ENCODE measurements at places on chromosomes 2 and 18.
A peak's percentile ranks its signal among the peaks of the same experiment; 100 is the strongest.

DNA sequence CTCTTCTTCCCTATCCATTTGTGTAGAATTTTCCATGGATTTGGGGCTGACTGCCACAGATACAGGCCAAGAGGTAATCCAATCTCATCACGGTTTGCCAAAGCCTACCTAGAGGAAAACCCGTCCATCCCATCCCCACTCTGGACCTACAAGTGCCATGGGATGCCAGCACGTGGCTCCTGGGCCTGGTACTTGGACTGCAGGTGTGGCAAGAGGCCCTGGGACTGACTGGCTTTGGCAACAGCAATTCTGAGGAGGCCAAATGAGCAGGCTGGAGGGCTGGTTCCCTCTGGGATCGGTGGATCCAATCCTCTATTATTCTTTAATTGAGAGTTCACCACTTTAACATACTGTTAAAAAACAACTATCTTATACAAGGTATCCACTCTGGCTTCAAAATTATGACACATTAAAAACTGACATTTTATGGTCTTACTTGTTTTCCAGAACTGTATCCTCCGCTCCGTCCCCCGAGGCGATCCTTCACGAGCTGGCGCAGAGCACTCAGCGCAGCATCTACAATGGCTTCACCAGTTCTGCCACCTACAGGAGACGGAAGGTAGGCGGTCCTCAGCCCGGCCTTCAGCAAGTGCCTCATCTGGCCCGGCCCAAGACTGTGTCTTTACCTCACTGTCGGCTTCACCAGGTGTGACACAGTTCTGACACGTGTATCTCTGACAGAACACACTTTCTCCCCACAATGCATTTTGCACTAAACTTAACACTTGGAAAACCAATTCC lies 19.8 kb downstream of the PDIA6 start:
- no peak for DNase-seq

DNA sequence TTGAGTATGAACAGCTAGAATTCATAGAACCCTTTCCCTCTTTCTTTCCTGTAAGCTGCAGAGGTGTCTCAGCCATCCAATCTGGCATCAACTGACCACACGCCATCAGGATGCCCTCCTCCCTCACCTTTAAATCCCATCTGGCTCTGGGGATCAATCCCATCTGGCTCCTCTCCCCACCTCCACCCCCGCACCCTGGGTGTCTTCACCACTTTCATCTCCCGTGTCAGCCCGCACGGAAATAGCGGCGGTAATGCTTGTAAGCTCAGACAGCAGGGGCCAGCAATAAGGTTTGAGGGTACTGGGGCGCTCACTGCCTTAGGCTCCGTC lies 508 bp upstream of the TUBA4B start:
- DNase-seq: no peak

GRCh38 chr2:42129947-42130346 lies 39.2 kb upstream of the EML4 start:
- no peak for DNase-seq

DNA sequence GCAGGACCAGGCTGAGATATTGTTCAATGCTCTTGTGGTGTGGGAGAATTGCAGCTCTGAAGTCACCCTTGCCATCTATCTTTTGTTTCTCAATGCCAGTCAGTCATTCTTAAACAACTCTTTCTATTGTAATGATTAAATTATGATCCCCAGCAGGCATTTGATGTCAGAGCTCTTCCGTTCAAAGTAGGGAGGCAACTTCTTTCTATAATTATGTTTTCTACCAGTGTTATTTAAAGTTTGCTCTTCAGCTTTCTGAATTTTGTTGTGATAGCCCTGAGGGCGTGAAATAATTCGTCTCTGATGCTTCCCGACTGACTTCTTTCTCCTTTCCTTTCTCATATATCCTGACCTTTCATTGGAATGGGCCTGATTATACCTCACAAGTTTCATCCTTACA lies 161.4 kb upstream of the KLHL14 start:
- DNase-seq: peak; percentile 81

- peak; percentile 46 for DNase-seq
Observed at GRCh38 chr2:229408356-229408755, 137.3 kb upstream of the PID1 start.

DNA sequence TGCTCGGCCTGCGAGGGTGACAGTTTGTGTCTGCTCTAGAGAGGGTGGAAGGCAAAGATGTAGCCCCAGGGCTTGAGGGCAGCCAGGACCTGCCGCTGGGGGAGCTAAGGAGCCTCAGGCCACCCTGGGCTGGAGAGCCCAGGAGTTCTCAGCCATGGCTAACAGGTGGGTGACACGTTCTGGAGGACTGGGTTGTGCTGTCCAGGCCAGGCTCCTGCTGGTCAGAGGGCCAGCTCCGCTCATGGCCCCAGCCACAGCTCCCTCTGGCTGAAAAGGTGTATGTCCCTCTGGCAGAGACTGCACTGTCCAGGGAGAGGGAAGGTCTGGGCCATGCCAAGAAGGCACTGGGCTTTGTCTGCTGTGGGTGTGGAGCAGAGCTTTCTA lies 19.2 kb downstream of the TMEM185B start:
- no peak for DNase-seq

DNA sequence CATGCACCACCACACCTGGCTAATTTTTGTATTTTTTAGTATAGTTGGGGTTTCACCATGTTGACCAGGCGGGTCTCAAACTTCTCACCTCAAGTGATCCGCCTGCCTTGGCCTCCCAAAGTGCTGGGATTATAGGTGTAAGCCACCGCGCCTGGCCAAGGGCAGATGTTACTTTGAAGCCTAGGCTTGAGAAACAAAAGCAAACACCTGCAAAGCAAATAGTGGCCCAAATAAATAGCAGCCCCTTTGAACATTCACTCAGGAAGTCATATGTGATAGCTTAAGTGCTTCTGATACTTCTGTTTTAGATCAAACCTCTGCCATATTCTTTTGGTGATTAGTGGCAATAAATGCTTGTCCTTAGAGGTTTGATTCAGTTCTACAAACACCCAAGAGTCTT lies 404.5 kb upstream of the SMIM21 start:
- DNase-seq: no peak

GRCh38 chr2:58336416-58336815 lies 95.3 kb upstream of the FANCL start:
- no peak for DNase-seq

- no peak for DNase-seq
Observed at GRCh38 chr2:71700041-71700657, 246.8 kb downstream of the DYSF start.

GRCh38 chr2:72394541-72395070 lies 246.9 kb upstream of the CYP26B1 start:
- DNase-seq: no peak

- no peak for DNase-seq
Observed at GRCh38 chr2:59456285-59456684, 1097.2 kb downstream of the BCL11A start.

- no peak for DNase-seq
Observed at GRCh38 chr2:118929059-118929458, 12.9 kb upstream of the MARCO start.

DNA sequence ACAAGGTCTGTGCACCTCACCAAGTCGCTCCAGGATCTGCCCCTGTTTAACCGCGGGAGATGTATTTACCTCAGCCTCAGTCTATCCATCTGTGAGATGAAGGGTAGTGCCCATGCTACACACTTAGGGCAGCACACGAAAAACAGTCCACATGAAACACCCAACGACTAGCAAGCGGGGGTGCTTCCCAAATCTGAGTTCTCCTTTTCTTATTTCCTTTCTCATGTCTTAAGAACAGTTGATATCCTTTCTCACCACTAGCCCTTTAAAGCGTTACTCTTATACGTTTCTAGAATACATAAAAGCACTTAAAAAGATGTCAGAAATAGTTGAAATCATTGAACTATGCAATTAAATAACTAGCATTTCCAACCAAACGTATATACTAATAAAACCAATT lies 207.3 kb upstream of the PXDN start:
- DNase-seq: no peak

DNA sequence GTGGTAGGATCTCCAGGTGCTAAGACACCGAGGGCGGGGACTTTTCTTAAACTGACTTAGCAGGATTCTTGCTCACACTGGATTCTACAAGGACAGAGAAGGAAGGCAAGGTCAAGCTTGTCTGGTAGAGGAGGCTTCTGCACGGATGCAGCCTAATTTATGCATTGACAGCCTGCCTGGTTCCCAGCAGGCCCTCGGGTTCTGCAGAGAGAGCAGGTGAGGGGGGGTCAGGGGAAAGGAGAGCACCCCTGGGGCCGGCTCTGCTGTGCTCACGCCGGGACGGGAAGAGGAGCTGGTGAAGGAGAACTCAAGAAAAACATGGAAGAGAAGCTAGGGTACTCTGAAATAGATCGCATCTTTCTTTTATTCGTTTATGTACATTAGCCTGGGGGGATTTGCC lies 46.4 kb downstream of the ADI1 start:
- DNase-seq: no peak

DNA sequence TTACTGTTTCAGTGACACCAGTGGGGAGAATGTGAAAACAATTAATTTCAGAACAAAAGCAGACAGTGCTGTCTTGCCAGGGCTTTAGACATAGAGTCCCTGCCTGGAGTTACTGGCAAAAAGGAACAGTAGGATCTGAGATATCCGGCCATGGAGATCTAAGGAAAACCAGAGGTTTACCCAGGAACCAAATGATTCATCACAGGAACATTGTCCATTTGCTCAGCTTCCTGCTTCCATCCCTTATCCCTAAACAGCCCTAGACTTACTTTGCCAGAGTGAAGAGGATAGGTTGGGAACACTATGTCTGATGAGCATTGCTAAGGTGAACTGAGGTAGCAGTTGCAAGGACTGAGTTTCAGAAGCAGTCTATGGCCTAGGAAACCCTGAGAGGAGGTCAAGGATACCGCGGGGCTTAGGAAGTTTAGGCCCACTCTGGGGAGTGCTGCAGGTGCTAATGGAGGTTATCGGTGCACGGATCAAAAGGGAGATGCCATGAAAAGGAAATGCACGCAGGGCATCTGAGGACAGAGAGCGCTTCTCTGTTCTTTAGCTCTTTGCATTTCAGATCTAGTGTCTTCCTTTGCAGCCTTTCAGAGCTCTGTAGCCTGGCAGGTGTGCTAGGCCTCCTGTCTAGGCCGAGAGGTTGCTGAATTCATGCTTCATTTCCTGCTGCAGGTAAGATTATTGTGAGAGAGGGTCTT lies 223.9 kb downstream of the CDCA7 start:
- DNase-seq: no peak

GRCh38 chr2:205646680-205647079 lies 35.6 kb upstream of the NRP2 start:
- DNase-seq: no peak

DNA sequence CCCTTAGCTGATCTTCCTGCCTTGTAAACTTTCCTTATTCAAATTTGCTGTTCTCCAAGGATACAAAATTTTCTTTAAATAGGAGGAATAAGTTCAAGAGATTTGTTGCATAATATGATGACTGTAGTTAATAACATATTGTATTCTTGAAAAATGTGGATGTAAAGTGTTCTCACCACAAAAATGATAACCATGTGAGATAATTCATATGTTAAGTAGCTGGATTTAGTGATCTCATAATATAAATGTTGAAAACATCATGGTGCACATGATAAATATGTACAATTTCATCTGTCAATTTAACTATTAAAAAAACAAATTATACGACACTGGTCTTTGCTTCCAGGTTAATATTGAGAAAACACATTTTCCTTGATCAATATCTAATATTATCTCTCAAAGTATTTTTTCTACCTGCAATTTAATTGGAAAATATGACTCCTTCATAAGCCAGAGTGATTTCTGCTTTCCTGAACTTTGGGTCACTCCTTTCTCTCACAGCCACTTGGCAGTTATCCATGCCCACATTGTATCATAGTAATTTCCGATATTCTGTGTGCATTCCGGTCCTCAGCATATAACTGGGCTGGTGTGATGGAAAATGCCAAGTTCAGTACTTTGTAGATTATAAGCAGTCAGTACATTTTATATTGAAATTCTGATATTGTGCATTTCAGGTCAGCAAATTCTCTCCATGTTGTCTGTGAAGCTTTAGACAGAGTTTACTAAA lies 152.6 kb downstream of the GULP1 start:
- no peak for DNase-seq

GRCh38 chr2:141455877-141456276 lies 674.9 kb downstream of the LRP1B start:
- no peak for DNase-seq

DNA sequence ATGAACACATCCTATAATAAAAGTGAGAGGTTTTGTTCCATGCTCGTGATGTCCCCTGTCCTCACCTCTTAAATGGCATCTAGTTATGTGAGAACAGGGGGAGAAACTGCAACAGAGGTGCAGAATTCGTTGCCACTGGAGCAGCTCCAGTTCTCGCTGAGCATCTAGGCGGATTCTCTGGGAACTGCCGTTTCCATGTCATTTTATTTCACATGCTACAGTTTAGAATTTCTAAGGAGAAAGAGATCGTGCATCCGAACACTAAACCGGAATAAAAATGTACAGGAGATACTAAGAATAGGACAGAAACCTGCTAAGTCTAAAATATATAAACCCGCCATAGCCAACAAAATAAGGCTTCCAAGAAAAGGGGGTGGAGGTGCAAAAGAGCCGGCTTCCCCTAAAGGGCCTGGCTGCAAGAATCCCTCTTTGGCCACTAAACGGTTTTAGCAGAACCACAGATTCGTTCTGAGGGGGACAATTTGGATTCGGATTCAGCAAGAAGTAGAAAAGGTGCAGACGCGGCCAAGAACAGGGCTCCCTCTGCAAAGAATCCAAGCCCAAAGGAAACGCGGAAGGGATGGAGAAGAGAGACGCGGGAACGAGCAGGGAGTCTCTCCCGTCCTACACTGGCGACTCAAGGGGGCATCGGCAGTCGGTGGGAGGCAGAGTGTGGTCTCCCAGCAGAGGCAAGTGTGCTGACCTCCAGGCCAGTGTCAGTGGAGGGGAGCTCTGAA lies 1.3 kb downstream of the TMEM163 start:
- DNase-seq: no peak

DNA sequence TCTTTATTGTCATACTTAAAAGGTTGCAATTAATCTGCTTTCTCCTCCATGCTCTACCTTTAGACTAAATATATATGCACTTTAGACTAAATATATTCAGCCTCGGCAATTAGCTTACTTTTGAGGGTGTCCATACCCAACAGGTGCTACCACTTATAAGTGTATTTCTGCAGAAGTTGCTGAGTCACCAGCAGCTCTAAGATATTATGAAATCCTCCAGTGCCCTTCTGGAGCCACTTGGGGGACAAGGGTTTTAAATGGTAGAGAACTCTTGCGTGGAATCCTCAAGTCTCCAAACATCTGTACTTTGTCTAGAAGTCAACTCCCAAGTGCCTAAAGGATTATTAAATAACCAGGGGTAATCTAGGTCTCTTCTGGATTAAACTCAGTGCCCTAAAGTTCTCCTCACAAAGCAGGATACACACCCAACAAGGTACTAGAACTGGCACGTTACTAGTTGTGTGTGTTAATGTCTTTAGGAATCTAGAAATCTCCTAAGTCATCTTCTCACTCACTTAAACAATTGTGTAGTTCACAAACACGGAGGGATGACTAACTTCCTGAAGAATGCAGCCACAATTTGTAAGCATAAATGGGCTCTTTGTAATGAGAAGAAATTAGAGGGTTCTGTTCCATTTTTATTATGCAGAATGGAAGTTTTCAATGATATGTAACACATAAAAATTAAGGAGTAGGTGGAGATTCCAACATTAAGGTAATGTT lies 159.7 kb downstream of the CD226 start:
- peak; percentile 90 for DNase-seq

- DNase-seq: no peak
Observed at GRCh38 chr18:53375621-53376020, 848.8 kb downstream of the MBD2 start.

- DNase-seq: no peak
Observed at GRCh38 chr2:205858881-205859441, 176.7 kb downstream of the NRP2 start.

GRCh38 chr2:205041472-205042130 lies 496.3 kb downstream of the PARD3B start:
- no peak for DNase-seq

Data from foreskin melanocyte (primary cell).